Iris pigment epithelial cell (primary cell): ENCODE measurements at places on chromosomes 5 and 9.
A peak's percentile ranks its signal among the peaks of the same experiment; 100 is the strongest.

- peak; percentile 77 for DNase-seq
Measured at GRCh38 chr5:125450771-125451170, 704.3 kb upstream of the ZNF608 start.

- peak; percentile 35 for DNase-seq
Measured at GRCh38 chr5:177103523-177104253, 17.0 kb downstream of the FGFR4 start.

GRCh38 chr5:174166231-174167079, 120.9 kb downstream of the NSG2 start:
- no peak for DNase-seq

DNA sequence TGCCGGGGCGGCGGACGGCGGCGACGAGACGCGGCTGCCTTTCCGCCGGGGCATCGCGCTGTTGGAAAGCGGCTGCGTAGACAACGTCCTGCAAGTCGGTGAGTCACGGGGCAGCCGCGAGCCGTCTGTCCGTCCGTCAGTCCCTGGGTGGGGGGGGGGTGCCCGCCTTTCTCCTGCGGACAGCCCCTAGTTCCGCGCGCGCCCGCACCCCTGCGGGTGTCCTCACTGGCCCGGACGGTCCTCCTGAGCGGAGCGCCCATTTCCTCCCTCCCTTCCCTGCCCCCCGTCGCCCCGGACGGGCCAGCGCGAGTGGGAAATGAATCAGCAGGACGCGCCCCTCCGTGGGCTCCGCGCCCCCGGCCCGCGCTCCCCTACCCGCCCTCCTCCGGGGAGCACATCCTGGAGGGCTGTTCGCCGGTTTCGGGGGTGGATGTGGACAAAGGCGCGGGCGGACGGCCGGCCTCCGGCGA, 828 bp downstream of the ZSWIM6 start:
- DNase-seq: peak; percentile 80

DNA sequence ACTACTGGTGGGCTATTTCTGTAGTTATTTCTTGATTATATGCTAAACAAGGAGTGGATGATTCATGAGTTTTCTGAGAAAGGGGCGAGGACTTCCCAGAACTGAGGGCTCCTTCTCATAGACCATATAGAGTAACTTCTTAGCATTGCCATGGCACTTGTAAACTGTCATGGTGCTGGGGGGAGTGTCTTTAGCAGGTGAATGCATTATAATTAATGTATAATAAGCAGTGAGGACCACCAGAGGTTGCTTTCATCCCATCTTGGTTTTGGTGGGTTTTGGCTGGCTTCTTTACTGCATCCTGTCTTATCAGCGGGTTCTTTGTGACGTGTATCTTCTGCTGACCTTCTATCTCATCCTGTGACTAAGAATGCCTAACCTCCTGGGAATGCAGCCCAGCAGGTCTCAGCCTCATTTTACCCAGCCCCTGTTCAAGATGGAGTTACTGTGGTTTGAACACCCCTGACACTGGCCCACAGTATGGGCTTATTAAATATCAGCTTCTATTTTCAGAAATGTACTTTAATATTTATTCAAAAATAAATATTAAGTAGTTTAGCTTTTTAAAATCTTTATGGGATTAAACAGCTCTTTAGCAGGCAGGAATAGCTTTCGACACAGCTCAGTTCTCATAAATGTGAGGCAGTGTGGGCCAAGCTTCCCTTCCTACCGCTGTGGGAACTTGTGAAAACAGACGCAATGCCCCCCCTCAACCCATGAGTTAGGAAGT, 44.4 kb downstream of the GALNT12 start:
- peak; percentile 29 for DNase-seq

GRCh38 chr5:124461941-124462340, 284.5 kb downstream of the ZNF608 start:
- no peak for DNase-seq

- no peak for DNase-seq
Measured at GRCh38 chr9:16866587-16866986, 3.9 kb downstream of the BNC2 start.

- DNase-seq: no peak
Measured at GRCh38 chr5:126100767-126101166, 322.4 kb upstream of the GRAMD2B start.

DNA sequence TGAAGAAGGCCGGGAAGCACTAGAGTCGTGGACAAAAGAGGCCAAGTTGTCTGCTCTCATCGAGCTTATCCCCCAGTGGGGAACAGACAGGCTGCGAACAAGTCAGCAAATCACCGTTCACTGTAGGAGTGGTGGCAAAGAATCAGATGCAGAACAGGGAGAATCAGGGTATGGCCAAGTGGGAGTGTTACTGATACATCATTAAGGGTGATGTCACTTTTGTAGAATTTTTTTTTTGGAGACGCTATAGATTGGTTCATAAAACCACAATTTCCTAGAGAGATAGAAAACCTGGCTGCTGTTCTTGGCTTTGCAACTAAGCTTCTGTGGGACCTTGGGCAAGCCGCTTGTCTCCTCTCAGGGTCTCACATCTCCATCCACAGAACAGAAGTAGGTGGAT, 21.3 kb downstream of the SPRY4 start:
- no peak for DNase-seq

DNA sequence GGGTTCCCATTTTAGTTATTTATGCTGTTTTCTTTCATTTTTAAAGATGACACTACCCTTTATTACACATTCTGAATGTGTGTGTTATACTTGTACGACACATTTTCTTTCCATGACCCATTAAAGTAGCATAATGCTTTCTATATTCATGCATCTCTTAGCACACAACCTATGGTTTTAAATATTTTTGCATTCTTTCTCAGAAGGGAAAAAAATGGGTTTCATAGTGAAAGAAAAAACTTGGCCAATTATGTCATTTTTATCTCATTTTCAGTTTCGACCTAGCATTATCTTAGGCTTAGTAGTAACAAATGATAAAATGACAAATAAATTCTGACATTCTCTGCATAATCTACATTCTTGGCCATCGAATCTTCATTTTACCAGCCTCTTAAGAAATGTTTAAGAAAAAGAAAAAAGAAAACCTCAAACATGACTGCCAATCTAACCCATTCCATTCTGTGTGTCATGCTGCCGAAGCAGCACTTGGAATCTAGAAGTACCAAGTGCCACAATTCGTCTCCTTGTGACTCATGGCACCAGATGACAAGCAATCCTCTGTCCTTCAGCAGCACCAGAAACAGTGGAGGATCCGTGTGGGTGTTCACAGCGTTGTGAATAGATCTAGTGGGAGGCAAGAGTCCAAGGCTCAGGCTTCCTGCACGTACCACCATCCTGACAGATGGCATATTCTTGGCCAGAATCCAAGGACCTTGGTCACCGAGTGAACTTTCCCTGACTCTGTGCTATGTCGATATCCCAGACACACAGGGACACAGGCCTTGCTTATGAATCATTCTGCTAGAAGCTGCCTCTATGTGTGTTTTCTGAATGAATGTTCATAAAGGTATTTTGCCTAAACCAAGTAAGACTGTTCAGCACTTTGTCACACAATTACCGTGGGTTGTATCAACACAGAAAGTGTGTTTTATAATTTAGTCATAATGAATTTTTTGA, 502.7 kb downstream of the NR2F1-AS1 start:
- peak; percentile 92 for DNase-seq
